GM20000 (cell line): ENCODE measurements at places on chromosomes 7 and 10.

GRCh38 chr7:7696458-7697119 lies 21.8 kb downstream of the RPA3 start:
- no peak for DNase-seq

- DNase-seq = no peak
Measured at GRCh38 chr7:55381696-55382095, 16.6 kb downstream of the LANCL2 start.

GRCh38 chr10:124291001-124291701 lies 127.6 kb downstream of the OAT start:
- no peak for DNase-seq

DNA sequence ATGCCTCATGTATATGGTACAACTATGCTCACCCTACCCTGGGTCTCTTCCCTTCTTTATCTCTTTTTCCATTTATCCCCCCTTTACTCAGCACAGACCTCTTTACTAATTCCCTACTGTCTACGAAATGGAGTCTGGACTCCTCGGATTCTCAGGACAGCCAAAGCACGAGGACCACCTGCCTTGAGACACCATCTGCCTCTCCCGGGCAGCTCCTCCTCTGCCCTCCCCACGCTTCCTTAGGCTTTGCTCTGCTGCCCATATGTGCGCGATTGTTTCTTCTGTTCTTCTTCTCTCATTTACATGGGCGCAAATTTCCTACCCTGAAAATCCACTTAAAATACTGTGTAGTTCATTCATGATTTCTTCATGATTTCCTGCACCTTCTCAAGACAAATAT lies 62.7 kb upstream of the STK17A start:
- DNase-seq = no peak

- DNase-seq = peak; percentile 51
Measured at GRCh38 chr10:59181668-59182067, 5.2 kb downstream of the PHYHIPL start.

GRCh38 chr7:19754521-19755116 lies 18.8 kb downstream of the TMEM196 start:
- peak; percentile 32 for DNase-seq

DNA sequence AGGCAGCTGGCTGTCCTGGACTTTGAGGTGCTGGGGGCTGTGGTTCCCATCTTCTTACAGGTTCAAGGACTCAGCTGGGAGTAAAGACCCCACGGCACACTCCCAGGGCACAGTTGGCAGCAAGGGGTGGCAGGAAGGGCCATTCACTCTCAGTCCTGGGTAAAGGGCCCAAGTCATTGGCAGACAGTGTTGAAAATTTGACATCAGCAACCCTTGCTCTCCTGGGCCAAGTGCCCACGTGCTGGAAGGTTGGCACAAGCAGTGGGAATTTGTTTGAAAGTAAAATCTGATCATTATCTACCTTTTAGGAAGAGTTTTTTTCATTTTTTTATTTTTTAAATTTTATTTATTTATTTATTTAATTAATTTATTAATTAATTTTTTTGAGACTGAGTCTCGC lies 241.6 kb upstream of the MKI67 start:
- DNase-seq = no peak

DNA sequence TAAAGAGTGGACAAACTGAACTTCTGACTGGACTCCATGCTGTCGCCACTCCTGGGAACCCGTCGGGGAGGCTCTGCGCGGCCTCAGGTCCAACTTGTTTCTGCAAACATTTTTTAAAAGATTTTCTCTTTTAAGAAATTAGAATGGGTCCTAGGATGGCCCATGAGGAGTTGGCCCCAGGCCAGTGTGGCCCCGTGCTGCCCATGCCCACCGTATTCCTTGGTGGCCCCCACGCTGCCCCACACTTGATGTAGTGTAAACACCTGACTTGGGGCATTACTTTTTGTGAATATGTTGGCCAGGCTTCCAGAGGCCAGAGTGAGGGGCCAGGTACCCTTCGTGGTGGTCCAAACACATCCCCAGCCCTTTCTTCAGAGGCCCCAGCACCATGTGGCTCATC lies 19.3 kb downstream of the ZNF316 start:
- DNase-seq = no peak

- DNase-seq = no peak
Measured at GRCh38 chr7:18241543-18242231, 214.0 kb upstream of the PRPS1L1 start.

DNA sequence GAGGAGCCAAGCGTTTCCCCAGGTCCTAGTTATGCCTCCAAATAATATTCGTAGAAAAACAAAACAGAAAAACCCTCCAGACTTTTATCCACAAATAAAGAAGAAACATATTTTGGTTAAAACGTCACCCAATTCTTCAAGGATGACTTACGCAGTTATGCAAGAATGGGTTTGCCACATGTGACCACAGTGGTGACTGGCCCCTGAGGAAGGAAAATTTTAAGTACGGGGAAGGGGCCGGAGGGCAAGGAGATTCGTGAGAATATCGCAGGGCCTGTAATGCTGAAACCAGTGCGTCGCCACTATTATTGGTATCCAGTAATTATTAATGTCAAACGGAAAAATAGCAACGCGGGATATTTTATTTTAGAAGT lies 537 bp upstream of the MRPS24 start:
- DNase-seq = no peak

GRCh38 chr7:99102809-99103690 lies 40.9 kb downstream of the SMURF1 start:
- no peak for DNase-seq

DNA sequence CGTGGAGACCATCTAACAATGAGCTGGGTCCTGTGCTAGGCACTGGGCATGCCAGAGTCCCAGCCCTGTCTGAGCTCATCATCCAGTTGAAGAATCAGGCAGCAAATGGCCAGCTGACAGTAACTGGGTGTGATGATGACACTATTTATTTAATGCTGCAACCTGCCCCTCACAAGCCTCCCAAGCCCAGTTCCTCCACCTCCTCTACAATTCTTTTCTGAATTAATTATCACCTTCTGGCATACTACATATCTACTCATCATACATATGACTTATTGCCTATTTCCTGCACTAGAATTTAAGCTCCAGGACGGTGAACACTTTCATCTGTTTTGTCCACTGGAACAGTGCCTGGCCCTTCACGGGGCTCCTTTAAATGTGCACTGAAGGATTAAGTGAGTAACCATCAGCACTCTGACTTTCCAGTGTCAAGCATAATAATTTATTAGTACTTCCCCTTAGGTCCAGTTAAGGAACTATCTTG lies 96.7 kb upstream of the LAMB4 start:
- DNase-seq = no peak

GRCh38 chr10:4837551-4837950 lies 11.5 kb downstream of the AKR1E2 start:
- DNase-seq = no peak

GRCh38 chr7:108010377-108010776 lies 7.4 kb upstream of the LAMB1 start:
- DNase-seq = no peak

DNA sequence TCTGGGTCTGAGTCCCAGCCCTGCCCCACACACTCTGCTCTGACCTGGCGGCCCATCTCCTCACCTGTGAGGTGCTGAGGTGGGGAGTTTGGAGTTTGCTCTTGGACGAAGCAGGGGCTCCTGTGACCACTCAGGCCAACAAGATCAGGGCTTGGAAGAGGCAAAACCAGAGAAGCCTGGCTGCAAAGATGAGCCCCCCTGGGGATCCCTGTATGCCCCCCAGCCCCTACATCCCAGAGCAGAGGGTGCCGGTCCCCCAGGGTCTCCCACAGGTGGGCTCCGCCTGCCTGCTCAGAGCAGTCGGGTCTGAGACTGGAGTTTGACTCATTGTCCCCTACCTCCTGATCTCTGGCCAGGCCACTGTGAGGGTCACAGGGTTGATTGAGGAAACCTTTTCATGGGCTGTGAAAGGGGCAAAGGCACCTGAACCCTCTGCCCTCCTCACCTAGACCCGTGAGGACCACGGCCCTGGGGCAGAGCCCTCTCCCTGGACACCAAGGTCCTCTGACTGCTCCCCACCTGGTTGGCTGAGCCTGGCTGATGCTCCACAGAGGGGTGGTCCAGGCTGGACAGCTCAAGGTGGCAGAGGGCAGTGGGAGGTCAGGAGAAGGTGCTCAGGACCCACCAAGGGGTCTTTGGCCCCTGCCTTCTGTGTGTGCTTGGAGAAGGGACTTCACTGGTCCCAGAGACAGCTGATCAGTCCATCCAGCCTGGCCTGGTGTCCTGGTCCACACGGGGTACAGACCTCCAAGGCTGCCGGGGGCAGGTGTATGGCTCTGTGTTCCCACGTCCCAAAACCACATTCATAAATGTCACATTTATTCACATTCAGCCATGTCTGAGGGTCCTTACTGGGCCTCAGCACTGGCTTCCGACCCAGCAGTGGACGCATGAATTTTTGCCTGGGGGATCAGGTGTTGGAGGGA lies 9.1 kb upstream of the SCART1 start:
- no peak for DNase-seq

GRCh38 chr10:70146489-70147258 lies at the start of gene TYSND1:
Gene TYSND1, minus strand, starts transcription at chr10:70146700. Its CDS starts 114 bp downstream, at chr10:70146586.
- DNase-seq = peak; percentile 98

DNA sequence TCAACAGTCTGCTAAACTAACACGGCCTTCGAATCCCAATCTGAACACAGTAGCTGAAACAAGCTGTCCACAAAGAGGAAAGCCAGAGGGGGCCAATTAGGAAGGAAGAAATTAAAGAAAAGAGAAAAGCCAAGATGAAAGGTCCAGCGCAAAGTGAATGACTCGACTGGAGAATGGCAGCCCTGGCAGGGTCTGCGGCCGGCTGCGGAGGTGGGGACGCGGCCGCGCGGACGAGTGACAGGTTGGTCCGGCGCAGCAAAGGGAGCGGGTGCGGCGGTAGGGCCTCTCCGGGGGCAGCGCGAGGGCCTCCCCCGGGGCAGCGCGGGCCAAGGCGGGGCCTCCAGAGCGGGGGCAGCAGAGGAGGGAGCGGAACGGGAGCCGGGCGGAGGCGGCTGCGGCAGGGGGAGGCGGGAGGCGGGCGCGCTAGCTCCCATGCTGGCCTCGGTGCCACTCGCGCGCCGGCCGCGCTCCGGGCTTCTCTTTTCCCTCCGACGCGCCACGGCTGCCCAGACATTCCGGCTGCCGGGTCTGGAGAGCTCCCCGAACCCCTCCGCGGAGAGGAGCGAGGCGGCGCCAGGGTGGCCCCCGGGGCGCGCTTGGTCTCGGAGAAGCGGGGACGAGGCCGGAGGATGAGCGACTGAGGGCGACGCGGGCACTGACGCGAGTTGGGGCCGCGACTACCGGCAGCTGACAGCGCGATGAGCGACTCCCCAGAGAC lies at the start of gene VWC2:
TSS of gene VWC2 (plus strand) at position 421 of the 718 bp plus-strand sequence. CDS start 1,798 bp downstream, outside the sequence.
- peak; percentile 56 for DNase-seq

GRCh38 chr10:6595499-6595898 lies 15.4 kb upstream of the PRKCQ start:
- DNase-seq = no peak

DNA sequence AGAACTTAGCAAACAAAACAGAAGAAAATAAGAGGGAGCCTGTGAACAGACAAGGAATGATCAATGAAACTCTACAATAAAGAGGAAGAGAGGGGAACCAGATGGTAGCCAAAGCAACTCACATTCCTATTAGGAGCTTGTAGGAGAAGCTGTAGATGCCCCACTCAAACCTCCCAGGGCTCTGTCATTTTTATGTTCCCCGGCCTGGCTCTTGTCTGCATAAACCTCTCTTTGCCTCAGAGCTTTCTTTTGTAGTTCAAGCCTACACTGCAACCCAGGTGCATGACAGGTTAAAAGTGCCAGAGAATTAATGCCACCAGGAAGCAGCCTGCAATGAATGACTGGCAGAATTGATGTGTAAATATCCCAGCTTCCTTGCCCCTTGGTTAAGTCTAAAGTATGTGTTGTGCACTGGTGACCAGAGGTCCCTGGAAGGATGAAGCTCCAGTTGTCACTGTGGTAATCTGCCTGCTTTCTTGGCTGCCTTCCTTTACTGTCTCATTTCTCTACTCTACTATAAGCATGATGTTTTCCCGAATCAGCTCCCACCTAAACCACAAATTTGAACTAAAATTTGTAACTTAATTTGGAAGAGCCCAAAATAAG lies 40.4 kb downstream of the HDAC9 start:
- DNase-seq = no peak

DNA sequence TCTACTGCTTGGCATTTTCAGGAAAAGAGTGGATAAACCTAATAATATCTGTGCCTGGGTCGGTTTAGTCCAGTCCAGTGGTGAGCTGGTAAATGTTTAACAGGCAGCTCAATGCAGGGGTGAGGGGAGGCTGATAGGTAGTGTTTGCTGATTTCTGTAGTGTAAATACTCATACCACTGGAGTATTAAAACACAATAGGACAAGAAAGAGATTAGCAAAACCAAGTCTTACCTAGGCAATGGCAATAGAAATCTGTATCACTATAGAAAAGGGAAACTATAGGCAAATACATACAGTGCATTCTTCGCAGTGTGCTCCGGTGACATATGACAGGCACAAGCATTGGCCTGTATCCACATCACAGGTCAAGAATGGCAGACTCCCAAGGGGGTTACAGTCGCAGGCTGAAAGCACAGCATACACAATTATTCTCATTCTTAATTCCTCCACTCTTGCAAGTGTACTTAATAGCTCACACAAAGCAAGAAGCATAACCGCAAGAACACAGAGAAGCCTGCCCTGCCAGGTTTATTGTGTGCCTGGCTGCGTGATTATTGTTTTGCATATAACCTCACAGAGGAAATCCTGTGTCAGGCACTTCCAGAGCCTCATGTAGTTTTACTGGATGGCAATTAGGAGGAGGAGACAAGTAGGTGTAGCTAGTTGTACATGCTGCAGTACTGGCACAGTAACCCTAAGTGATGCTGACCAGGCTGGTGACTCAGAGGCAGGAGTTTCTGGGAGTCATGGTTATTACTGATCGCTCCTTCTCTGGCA lies 35.0 kb downstream of the LAMB4 start:
- DNase-seq = no peak

DNA sequence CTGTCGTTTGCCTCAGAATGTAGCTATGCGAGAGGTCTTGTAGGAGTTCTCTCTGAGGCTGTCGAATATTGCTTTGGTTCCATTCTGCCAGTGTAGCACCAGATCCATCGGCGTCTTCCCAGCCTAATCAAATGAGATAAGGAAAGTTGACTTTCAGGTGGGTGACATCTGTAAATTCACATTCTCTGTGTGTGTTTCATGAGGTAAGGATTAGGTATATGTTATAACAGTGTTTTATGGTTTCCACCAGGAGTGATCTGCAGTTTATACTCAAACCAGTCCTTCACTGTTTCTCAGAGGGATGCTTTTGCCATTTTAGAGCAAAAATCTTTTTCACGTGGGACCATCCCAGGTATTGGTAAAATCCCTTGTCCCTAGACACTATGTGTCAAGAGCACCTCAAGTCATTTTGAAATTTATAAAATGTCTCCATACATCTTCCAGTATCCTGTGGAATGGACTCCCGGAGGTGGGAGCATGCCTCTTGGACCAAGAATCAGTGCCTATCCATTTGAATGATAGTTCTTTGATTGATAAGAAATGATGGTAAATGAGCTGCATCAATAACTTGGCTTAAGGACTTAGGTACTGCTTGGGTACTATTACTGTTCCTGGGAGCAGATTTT lies 7.9 kb downstream of the ANKRD1 start:
- DNase-seq = no peak

DNA sequence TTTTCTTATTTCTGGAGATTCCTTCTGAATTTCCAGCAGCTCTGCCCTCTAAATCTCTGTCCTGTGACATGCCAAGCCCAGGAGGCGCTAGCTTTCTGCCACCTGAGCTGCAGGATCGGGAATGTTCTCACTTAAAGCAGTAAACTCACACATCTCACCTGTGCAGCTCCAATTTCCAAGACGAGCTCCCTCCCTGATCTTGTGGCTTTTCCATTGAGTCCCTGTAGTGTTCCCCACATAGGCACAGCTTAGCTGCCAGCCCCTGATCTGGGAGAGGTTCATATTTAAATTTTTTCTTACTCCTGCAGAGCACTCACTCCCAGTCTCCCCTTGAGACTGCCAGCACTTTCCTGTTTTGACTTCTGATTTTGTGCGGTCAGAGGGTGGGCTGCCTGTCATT lies 479.3 kb downstream of the GLRX3 start:
- DNase-seq = no peak
